ENCODE measurements at places on chromosomes 16 and 17.

GRCh38 chr17:76872221-76872873 lies 4.1 kb downstream of the MGAT5B start:
- DNase-seq: no peak

- DNase-seq: no peak
These were observed 61.1 kb downstream of the B9D1 start for GRCh38 chr17:19301274-19301951.

- no peak for DNase-seq
These were observed 22.7 kb downstream of the MYO15B start for GRCh38 chr17:75610103-75610984.

- no peak for DNase-seq
These were observed 56.2 kb downstream of the ADCY9 start for GRCh38 chr16:4060009-4060408.

DNA sequence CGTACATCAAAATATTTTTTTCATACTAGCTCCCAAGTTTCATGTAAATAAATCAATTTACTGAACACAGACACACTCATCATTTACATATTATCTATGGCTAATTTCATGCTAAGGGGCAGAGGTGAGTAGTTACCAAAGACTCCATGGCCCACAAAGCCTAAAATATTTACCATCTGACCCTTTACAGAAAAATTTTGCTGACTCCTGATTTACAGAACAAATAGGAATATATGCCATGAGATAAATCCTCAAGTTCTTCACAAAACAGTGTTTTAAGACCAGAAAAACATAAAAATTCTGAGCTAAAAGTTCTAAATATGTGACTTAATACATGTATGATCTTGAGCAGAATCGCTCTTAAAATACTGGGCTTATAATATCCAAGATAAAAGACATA lies 36.6 kb upstream of the PHLPP2 start:
- no peak for DNase-seq

- no peak for DNase-seq
These were observed 13.3 kb upstream of the CRK start for GRCh38 chr17:1469231-1469852.

DNA sequence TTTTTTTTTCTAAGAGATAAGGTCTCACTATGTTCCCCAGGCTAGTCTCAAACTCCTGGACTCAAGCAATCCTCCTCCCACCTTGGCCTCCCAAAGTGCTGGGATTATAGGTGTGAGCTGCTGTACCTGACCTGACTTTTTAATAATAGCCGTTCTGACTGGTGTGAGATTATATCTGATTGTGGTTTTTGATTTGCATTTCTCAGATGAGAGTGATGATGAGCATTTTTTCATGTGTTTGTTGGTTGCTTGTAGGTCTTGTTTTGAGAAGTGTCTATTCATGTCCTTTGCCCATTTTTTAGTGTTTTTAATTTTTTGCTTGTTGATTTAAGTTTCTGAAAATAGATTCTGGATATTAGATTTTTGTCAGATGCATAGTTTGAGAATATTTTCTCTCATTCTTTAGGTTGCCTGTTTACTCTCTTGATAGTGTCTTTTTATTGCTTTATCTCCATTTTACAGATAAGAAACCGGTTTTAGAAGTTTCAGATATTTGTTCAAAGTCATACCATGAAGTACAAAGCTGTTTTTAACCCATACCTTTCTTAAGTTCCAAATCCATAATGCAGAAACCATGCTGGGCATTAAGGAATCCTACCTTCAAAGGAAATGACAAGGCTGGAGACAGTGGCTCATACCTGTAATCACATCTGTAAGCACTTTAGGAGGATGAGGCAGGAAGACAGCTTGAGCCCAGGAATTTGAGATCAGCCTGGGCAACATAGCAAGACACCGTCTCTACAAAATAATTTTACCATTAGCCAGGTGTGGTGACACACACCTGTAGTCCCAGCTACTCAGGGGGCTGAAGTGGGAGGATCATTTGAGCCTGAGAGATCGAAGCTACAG lies 168.4 kb upstream of the TBX2 start:
- no peak for DNase-seq

DNA sequence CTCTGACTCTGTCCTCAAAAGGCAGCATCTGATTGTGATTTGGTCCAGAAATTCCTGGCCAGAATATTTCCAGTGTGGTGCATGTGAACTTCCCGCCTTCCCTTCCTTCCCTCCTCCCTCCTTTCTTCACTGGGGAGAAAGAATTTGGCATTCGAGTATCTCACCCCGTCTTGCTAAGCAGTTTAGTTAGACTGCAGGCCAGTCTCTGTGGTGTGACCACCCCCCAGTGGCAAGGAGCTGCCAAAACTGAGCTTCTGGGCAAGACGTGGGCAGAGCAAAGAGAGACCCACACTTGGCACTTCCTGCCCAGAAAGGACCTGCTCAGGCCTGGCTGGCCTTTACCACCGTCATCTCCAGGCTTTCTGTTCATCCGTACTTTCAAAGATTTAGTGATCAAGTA lies 36.4 kb downstream of the SNX20 start:
- DNase-seq: peak; percentile 25

DNA sequence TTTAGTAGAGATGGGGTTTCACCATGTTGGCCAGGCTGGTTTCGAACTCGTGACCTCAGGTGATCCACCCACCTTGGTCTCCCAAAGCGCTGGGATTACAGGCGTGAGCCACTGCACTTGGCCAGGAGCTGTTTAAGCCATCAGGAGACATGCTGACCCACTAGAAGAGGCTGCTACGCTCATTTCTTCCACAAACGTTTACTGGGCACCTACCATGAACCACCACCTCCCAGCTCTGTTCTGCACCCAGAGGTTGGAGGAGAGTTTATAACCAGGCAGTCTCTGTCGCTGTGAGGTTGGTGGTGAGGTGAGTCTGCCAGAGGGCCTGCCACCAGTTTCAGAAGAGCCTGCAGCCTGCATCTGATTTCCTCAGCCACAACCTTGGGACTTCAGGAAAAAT lies 51.8 kb downstream of the SF3B3 start:
- DNase-seq: no peak

GRCh38 chr17:72386619-72387237 lies 265.9 kb downstream of the SOX9 start:
- DNase-seq: no peak

DNA sequence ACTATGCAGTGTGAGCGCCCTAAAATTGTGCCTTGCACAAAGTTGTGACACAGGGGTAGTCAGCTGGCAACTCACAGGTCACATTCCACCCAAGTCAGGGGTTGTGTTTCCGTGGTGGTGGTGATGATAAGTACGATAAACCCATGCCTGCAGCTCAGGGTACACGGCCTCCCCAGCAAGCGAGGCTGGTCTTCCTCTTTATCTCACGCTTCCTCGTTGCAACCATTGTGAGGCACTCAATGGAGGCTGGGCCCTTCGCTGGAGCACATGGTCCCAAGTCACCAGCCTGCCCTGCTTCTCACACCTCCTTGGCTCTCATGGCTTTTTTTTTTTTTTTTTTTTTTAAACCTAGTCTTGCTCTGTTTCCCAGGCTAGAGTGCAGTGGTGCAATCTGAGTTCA lies 307.5 kb downstream of the CPPED1 start:
- DNase-seq: no peak

- DNase-seq: no peak
These were observed 161.6 kb downstream of the PPM1E start for GRCh38 chr17:58917228-58917627.

GRCh38 chr16:13959626-13960025 lies 39.7 kb downstream of the ERCC4 start:
- DNase-seq: no peak

DNA sequence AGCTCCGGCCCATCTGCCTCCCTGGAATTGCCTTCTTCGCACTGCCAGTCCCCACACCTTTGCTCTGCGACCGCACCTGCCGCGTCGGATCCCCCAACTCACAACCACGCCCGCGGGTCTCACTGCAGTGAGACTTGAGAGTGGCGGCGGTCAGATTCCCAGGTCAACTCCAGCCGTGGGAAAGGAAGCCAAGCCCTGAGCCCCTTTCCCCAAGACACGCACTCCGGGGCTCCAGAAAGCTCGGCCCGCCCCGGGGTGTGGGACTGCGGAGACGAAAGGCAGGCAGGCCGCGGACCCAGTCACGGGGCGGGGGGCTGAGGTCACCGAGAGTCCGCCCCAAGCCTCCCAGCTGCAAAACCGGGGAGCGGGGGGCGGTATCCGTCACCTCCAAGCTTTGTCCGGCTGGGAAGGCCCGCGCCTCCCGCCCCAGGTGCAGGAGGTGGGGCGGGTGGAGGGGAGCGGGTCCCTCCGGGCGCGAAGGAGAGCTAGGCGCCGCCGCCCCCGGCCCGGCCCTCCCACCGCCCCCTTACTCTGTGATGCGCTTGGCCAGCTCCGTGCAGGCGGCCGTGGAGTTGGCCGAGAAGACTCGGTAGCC lies 615 bp downstream of the PRPSAP1 start:
- peak; percentile 7 for DNase-seq

GRCh38 chr17:15262291-15263205 lies 2.6 kb downstream of the PMP22 start:
- no peak for DNase-seq

GRCh38 chr16:82045465-82045864 lies 10.4 kb downstream of the HSD17B2 start:
- DNase-seq: no peak

GRCh38 chr17:80152081-80152702 lies 5.3 kb upstream of the EIF4A3 start:
- no peak for DNase-seq

- no peak for DNase-seq
These were observed 820.0 kb upstream of the EEF2KMT start for GRCh38 chr16:5917436-5918195.

DNA sequence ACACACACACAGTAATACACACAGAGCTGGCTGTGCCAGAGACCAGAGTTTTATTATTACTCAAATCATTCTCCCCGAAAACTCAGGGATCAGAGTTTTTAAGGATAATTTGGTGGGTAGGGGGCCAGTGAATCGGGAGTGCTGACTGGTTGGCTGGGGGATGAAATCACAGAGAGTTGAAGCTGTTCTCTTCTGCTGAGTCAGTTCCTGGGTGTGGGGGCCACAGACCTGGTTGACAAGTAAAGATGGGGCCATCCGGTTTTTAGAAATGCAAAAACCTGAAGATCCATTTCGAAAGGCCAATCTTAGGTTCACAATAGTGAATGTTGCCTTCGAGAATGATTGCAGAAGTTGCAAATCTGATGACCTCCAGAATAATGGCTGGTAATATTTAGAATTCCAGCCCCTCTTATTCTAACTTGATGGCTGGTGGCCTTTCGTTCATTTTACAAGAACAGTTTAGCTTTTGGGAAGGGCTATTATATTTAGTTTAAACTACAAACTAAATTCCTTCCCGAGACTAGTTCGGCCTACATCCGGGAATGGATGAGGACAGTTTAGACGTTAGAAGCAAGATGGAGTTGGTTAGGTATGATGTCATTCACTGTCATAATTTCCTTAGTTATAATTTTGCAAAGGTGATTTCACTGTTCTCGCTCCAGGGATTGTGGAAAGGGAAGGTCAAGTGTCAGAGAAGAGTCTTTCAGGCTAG lies 123.2 kb downstream of the KCNJ18 start:
- no peak for DNase-seq

DNA sequence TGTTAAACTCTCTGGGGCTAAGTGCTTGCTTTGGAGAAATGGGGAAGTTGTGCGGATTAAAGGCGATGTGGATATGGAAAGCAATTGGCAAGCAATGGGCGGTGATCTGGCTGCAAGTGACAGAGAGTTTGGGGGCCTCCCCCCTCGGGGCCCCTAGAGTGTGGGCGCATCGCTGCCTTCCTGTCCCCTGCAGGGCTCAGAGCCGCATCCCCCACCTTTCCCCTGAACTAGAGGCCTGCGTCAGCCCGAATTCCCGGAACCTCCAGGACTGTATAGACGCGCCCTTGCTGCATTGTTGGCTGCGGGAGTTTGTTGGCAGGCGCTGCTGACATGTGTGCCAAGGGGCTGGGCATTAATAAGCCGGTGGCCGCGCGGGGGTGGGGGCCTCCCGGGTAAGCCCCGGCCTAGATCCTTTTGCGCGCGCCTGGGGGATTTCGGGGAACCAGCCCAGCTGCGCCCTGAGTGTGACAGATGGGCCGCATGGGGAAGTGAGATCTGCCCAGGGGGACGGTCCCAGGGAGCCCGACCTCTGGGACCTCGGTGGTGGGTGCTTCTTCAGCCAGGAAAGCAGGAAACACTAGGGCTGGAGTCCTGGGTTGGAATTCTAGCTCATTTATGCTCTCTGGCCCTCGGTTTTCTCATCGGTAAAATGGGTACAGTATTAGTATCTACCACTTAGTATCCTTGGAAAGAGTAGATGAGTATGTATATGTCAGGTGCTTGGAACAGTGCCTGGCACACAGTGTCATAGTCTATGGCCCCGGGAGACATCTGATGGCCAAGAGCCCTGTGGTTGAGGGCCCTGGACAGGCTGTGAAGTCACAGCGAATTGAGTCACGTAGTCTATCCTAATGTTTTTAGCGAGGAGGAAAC lies 1.0 kb downstream of the EEF2K start:
- peak; percentile 71 for DNase-seq

DNA sequence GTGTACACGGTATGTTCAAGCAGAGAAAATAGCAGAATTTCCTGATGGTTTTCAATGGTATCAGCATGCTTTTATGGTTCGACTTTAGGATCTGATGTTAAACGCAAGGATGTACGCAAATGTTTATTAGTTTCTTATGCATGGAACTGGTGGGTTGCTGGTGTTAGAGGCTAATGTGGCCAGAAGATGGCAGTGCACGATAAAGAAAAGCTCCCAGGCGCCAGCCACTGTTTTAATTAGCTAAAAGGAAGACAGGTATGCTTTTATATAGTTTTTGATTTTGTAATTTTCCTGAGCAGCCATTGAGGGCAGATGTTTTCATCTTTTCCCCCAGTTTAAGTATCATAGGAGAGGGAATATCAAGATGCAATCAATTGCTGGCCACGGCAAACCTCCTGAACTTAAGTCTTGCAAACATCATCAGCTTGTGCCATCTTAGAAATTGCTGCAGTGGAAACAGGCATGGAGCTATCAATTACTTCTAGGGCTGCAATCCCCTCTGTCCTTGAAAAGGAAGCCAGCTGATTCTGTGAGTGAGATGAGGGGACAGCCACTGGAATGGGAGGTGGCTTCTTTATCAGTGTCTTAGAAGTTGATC lies 648.5 kb upstream of the RBFOX1 start:
- no peak for DNase-seq

- no peak for DNase-seq
These were observed 6.8 kb downstream of the CACNG4 start for GRCh38 chr17:66971264-66971663.

DNA sequence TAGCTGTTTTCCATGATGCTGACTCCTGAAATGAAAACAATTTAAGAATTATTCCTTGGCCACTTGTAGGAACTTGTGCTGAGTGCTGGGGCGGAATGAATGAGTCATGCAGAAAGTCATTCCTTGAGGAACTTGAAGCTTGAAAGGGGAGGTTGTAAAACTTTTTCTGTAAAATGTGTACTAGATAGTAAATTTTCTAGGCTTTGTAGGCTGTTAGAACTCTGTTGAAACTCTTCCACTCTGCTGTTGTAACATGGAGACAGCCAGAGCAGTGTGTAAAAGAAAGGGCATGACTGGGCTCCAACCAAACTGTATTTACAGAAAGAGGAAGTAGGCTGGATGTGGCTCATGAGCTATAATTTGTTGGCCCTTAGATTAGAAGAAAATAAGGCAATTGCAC lies 46.1 kb downstream of the ABCA8 start:
- no peak for DNase-seq

- peak; percentile 33 for DNase-seq
These were observed 157.5 kb upstream of the CACNG5 start for GRCh38 chr17:66677201-66677981.
